A549 treated with ZK216348 at 1 μM for 4 hours (cell line): ENCODE measurements at places on chromosomes 2 and 18. TPM values are rescaled to one million over a fixed set of nuclear protein-coding genes. Genes with fewer than 3 reads are reported as not detected.

The ALLC gene
- not detected in 5 replicates for total RNA-seq

The MSTN gene
- total RNA-seq: not detected in 5 replicates

The ZBTB7C gene
- 0.05 to 0.32 TPM in 2 of 5 replicates, not detected in the others for total RNA-seq

The ASB18 gene
- total RNA-seq: not detected in 5 replicates

The TMEM247 gene
- not detected in 5 replicates for total RNA-seq

The KIF5C gene
- 0.27 to 0.38 TPM (median 0.32 TPM) in 5 replicates for total RNA-seq

The MYO7B gene
- total RNA-seq: 0.14 to 0.43 TPM (median 0.25 TPM) in 4 of 5 replicates, not detected in the other

The IFIH1 gene
- 0.66 to 1.2 TPM (median 1.0 TPM) in 5 replicates for total RNA-seq

The IL36RN gene
- total RNA-seq: 0.06 to 0.13 TPM in 2 of 5 replicates, not detected in the others

The SERPINB11 gene
- total RNA-seq: 0.13 TPM in 1 of 5 replicates, not detected in the others

The PDCD1 gene
- total RNA-seq: not detected in 5 replicates

The SERPINB12 gene
- not detected in 5 replicates for total RNA-seq

The BCL11A gene
- total RNA-seq: 0.07 to 0.78 TPM (median 0.51 TPM) in 3 of 5 replicates, not detected in the others

The GALNT3 gene
- total RNA-seq: 0.11 TPM in 1 of 5 replicates, not detected in the others

The LHCGR gene
- not detected in 5 replicates for total RNA-seq

The CRYBA2 gene
- not detected in 5 replicates for total RNA-seq

The MSH6 gene
- 75.9 to 125 TPM (median 90.4 TPM) in 5 replicates for total RNA-seq

The HOXD13 gene
- 0.07 to 0.27 TPM (median 0.23 TPM) in 5 replicates for total RNA-seq

The ANKRD36B gene
- total RNA-seq: 4.3 to 6.7 TPM (median 5.5 TPM) in 5 replicates

The MTLN gene
- total RNA-seq: 95.7 to 143 TPM (median 128 TPM) in 5 replicates

The AQP12B gene
- not detected in 5 replicates for total RNA-seq

The FZD7 gene
- total RNA-seq: 4.4 to 7.3 TPM (median 6.0 TPM) in 5 replicates

The DPYSL5 gene
- total RNA-seq: 3.1 to 7.5 TPM (median 4.4 TPM) in 5 replicates

The ARHGEF4 gene
- total RNA-seq: 5.8 to 9.2 TPM (median 7.6 TPM) in 5 replicates

The EN1 gene
- 0.89 to 1.4 TPM (median 1.0 TPM) in 5 replicates for total RNA-seq

The FEV gene
- total RNA-seq: not detected in 5 replicates

The DSEL gene
- 0.25 to 0.52 TPM (median 0.40 TPM) in 5 replicates for total RNA-seq

The PAX8 gene
- 0.49 to 1.5 TPM (median 1.0 TPM) in 5 replicates for total RNA-seq

The GCG gene
- total RNA-seq: not detected in 5 replicates

The FBXO48 gene
- total RNA-seq: 0.35 to 0.71 TPM (median 0.56 TPM) in 5 replicates

The CFC1 gene
- total RNA-seq: not detected in 5 replicates

The FOXD4L1 gene
- 0.25 to 0.50 TPM (median 0.28 TPM) in 5 replicates for total RNA-seq

The ANKRD62 gene
- not detected in 5 replicates for total RNA-seq

The AOX1 gene
- 3.8 to 5.2 TPM (median 4.9 TPM) in 5 replicates for total RNA-seq

The SESTD1 gene
- total RNA-seq: 17.8 to 25.8 TPM (median 24.5 TPM) in 5 replicates

The LRRTM4 gene
- total RNA-seq: not detected in 5 replicates

The SKOR2 gene
- total RNA-seq: not detected in 5 replicates

The CCDC88A gene
- 20.3 to 31.5 TPM (median 23.6 TPM) in 5 replicates for total RNA-seq

The REG3G gene
- total RNA-seq: not detected in 5 replicates

The TPO gene
- 0.13 to 0.29 TPM (median 0.13 TPM) in 3 of 5 replicates, not detected in the others for total RNA-seq

The CNRIP1 gene
- total RNA-seq: 1.5 to 2.3 TPM (median 2.0 TPM) in 5 replicates

The C2orf92 gene
- total RNA-seq: 0.54 to 1.1 TPM (median 0.66 TPM) in 5 replicates

The ASAP2 gene
- 28.4 to 49.8 TPM (median 41.9 TPM) in 5 replicates for total RNA-seq

The FN1 gene
- total RNA-seq: 173 to 264 TPM (median 183 TPM) in 5 replicates

The PRKAG3 gene
- total RNA-seq: not detected in 5 replicates
